NCI-H1417 treated with DMSO at 0.1 percent for 48 hours (cell line): ENCODE measurements at places on chromosomes 16 and 17.
A peak's percentile ranks its signal among the peaks of the same experiment; 100 is the strongest.

GRCh38 chr17:80428796-80429195 is 13.8 kb downstream of the ENDOV start:
- DNase-seq: no peak

- DNase-seq: no peak
These were observed 385.3 kb downstream of the HAPSTR1 start for GRCh38 chr16:9476744-9477143.

GRCh38 chr17:77356690-77357201 is 216.0 kb downstream of the SEC14L1 start:
- no peak for DNase-seq

- DNase-seq: peak; percentile 37
These were observed at the start of gene TBC1D24 for GRCh38 chr16:2474877-2475412. Gene TBC1D24, plus strand, starts transcription at chr16:2475127. Its CDS starts 21,022 bp downstream, at chr16:2496149.
